ENCODE measurements at places on chromosomes 3 and 15.

DNA sequence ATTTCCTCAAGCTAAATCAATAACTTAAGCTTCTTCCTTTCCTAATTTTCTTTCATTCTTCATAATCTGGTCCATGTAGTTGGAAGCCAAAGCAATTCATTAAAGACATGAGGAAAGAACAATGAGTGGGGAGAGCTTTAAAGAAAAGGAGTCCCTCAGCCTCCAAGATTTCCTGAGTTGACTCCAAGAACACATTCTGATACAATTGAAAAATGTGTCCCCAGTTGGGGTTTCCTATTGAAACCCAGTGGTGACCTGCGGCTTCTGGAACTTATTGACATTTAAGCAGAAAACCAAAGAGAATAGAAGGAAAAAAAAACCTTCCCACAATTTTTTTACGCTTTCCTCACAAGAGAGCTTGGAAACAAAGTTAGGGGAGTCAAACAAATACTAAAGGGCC, 37.0 kb downstream of the ATP8B4 start:
- no peak for DNase-seq

- no peak for DNase-seq
Measured at GRCh38 chr3:58492494-58492905, 604 bp downstream of the KCTD6 start.

DNA sequence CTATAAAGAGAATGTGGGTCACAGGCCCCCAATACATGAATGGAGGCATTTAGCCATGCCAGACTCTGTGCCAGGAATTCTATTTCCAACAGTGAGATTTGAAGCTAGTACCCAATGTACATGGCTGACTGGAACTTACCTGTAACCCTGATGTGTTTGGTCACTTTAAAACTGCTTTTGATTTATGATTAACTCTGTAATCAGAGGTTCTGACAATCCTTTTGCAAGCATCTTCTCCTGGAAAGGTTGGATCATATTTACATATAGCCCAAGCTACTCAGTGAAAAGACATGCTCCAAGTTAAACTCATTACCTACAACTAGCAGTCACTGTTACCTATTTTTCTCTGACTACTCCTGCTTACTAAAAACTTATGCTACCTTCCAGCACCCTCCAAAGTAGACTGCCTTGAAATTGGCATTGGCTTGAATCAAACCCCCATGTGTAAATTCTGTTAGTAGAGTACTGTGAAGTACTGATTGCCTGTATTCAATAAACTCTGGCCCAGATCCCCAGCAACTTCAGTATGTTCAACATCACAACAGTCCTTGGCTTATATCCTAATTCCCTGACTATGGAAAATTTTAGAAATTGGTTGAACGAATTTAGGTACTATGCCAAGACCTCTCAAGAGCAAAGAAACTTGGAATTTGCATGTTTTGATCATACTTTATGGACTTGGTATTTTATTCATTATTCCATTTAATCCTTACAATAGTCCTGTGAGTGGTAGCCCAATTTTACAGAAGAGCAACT, 665.6 kb upstream of the NECTIN3 start:
- DNase-seq: no peak

DNA sequence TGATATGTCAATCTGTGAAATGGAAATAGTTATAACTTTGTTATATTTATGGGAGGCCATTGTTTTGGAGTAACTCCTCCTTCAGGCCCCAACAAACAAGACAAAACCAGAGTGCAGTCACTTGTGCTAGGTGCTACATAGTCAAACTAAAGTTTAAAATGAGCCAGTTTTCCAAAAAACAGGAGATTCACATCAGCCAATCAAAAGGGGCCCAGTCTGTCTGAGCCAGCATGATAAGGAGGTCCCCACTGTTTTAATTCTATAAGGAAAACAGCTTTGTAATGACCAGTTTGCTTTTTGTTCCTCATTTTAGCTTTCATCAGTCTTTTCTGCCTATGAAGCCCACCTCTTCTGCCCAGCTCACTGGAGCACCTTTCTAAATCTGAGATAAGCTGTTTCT, 94.7 kb upstream of the SLC7A14 start:
- no peak for DNase-seq
